ENCODE measurements at places on chromosomes 2 and 18. TPM values are rescaled to one million over a fixed set of nuclear protein-coding genes. Genes with fewer than 3 reads are reported as not detected.

The SPHKAP gene
- not detected for total RNA-seq

DNA sequence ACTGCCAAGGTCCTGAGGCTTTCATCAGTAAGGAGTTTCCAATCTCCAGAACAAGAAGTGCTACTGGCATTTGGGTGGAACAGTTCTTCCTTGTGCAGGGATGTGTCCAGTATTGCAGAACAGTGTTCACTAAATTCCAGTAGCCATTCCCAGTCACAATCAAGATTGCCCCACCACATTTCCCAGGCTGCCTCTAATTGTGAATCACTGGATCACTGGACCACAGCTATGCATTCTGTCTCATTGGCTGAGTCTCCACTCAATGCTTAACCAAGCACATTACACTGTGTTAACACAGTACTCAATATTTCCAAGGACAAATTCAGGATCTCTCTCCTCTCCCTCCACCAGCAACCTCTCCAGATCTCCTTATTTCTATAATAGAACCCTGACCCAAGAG lies 160.2 kb upstream of the CCDC150 start:
- DNase-seq, result no peak

- no peak for DNase-seq
Measured at GRCh38 chr2:237128026-237128703, 42.5 kb downstream of the COPS8 start.

- DNase-seq, result no peak
Measured at GRCh38 chr2:30768708-30769480, 38.4 kb downstream of the CAPN13 start.

GRCh38 chr2:161586517-161587167 lies 37.6 kb upstream of the SLC4A10 start:
- peak; percentile 26 for DNase-seq

DNA sequence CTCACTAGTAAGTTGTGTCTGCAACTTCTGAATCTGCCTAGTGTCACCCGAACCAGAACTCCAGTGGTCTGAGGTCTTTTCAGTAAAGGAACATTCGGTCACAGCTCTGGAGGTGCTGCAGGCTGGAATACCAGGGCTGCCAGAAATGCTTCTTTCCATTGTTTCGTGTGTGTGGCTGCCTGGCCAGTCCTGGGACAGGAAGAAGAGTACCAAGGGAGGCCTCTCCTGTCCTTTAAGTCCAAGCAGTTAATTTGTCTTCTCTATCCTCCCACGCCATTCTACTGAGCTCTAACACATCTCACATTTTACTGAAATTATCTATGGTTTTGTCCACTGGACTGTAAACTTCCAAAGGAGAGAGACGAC lies 196.0 kb downstream of the LNPK start:
- no peak for DNase-seq

DNA sequence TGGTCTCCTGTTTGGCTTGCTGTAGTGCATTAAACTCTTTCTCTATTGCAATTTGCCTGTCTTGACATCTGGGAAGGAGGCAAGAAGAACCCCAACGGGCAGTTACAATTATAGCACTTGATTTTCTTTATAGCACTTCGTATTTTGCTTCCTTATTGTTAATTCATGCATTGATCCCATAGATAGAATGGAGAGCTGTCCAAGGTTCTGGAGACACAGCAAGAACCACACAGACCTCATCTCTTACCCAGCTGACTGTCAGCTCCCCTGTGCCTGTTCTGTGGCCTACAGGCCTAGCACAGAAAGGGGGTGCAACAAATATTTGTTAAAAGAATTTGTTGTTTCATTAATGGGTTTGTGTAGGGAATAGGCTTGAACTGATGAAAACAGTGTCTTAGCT lies 194.3 kb downstream of the GALNT1 start:
- no peak for DNase-seq

DNA sequence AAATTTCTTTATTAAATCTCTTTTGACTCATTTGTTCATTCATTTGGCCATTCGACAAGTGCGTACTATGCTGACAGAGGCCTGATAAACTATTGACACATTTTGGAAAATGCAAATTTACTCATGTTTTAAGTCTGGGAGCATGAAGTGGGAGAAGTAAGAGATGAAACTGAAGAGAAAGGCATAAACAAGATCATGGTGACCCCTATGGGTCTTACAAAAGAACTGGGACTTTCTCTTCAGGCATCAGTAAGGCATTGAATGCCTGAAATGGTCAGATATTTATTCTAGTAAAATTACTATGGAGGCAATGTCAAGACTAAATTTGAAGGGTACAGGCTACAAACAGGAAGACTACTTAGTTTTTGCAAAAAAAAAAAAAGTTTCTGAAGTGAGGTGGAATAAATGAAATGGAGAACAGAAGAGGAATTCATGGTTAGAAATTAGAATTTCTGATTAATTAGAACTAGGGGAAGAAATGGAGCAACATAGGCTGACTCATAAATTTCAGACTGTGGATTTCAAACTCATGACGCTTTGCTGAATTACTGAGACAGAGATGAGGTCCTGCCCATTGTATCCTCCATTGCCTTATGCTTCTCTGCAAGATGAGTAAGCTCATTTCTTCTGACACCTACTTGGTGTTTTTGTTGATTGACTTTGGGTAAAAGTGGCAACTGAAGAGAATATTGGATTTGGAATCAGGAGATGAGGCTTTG lies 32.7 kb downstream of the VSNL1 start:
- DNase-seq, result peak; percentile 2

GRCh38 chr2:127293386-127293747 lies 577 bp downstream of the ERCC3 start:
- DNase-seq, result no peak

GRCh38 chr2:42138163-42139015 lies 30.8 kb upstream of the EML4 start:
- DNase-seq, result no peak

The DES gene
- not detected for total RNA-seq

DNA sequence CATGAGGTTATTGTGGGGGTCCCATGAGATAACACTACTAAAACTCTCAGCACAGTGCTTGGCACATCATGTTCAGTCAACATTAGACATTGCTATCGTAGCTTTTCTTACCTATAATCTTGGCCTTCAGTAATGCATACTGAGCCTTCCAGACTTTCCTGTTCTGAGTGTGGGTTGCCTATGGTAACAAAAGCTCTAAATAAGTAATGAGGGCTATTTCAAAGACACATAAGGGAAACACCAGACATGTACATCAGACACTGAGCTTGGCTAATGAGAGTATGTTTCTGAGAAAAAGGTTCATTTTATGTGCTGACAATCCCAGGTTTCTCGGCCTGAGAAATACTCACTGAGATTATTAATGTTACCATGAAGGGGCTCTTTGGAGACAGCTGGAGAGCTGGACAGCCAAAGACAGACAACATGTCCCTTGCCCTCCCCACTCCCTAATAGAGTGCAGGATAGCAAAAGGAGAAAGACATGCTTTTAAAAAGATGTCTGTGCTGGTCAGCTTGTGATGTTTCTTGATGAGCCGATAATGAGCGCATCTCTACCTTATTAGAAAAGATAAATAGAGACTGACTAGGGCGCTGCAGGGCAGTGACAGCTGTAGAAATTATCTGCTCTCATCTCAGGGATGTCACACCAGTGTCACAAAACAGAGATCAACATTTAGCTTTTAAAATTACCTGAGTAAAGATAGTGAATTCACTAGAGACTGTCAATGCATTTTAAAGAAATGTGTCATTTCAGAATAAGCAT lies 25.4 kb downstream of the POLE4 start:
- no peak for DNase-seq

- no peak for DNase-seq
Measured at GRCh38 chr18:985212-985661, 80.6 kb downstream of the ADCYAP1 start.

DNA sequence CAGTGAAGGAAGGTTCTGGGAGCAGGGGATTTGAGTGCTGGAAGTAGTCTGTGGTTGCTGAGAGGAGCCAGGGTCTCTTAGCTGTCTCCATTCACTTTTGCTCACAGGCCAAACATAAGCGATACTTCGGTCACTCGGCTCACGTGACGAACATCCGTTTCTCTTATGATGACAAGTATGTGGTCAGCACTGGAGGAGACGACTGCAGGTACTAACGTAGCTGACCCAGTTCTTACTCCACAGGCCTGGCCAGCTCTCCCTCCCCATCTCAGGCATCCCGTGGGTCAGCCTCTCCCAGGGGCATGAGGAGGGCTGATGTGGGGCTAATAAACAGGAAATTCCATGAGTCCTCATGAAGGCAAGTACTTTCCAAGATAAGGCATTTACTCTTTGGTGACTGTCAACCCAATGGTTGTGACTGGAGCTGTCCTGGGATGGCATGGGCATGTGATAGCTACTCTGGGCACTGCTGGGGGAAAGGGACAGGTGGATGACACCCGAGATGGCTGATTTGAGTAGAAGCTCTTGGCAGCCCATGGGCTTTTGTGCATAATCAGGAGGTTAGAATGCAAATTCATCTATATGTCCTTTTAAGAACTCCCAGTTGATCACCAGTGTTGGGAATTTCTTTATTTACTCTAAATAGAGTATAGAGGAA lies 81.6 kb downstream of the RTN4 start:
- no peak for DNase-seq

All from OCI-LY7 (cell line).